ENCODE measurements at places on chromosomes 4 and X. TPM values are rescaled to one million over a fixed set of nuclear protein-coding genes. Genes with fewer than 3 reads are reported as not detected.
A peak's percentile ranks its signal among the peaks of the same experiment; 100 is the strongest.

The SLC25A31 gene
- not detected for total RNA-seq

The TEC gene
- 12.8 TPM for total RNA-seq

DNA sequence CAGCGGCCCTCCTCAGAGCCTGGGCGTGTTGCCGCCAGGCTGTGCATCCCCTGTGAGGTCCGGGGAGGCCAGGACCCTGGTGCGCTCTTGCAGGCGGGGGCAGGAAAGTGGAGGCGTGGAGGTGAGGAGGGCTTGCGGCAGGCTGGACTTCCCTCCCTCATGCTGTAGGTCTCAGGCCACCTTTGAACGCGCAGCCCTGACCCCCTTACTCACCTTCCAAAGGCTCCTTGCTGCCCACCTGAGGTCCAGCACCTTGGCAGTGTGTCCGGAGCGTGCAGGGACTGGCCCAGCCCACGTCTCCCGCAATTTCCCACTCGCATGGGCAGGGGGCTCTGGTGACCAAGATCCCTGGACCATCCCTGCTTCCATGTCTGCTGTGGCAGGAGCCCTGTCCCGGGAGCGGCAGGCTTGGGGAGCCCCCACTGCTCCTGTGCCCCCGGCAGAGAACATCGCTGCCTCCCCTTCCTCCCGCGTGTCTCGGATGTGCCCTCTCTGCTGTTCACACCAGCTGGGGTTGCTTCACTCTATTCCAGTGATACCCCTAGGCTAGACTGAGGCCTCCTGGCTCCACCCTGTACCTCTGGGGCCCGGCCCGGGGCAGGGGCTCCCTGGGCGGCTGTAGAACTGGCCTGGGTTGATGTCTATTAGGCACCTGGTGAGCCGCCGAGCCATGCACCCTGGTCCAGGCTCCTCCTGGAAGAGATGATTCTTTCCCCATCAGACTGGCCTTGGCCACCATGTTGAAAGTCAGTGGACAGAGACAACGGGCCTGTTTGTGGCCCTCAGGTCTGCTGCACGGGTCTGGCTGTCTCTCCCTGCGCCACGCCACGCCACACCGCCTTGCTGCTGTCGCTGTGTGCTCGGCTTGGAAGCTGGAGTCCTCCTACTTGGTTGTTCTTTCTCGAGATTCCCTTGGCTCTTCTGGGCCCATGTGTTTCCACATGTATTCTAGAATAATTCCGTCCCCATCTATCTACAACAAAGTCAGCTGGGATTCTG is 95.4 kb upstream of the ADRA2C start:
- DNase-seq: no peak
- H3K27ac ChIP-seq: no peak overlapping the region
- H3K36me3 ChIP-seq: no peaks in the 10 kb centered on the region
- no peaks in the 10 kb centered on the region for H3K4me1 ChIP-seq
- no peak overlapping the region for H3K4me3 ChIP-seq
- no peaks in the 10 kb centered on the region for H3K27me3 ChIP-seq

DNA sequence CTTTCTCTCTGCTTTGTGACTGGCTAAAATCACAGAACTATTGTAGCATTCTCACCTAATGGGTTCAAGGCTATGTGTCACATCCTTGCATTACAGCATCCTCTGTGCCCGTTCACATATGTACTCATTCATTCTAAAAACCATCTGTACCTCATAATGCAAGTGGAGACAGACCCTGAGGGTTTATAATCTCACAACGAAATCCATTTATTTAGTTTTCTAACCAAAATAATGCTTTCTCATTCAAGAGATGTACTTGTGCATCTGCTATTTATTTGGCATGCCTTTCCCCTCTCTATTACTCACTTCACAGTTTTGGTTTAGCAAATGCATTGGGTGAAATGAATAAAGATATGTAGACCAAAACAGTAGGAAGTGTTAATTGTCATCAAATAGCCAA is 261.5 kb downstream of the DCHS2 start:
- H3K4me3 ChIP-seq: no peak overlapping the region
- no peak overlapping the region for H3K27ac ChIP-seq
- H3K4me1 ChIP-seq: no peaks in the 10 kb centered on the region
- no peak for DNase-seq
- H3K27me3 ChIP-seq: no peaks in the 10 kb centered on the region

GRCh38 chrX:50157545-50158135 is 43.2 kb downstream of the AKAP4 start:
- H3K36me3 ChIP-seq: no peaks in the 10 kb centered on the region
- no peaks in the 10 kb centered on the region for H3K4me1 ChIP-seq
- no peak for DNase-seq
- no peak overlapping the region for H3K4me3 ChIP-seq
- H3K27me3 ChIP-seq: no peaks in the 10 kb centered on the region

- H3K27ac ChIP-seq: no peak overlapping the region
- H3K4me3 ChIP-seq: no peak overlapping the region
- no peaks in the 10 kb centered on the region for H3K36me3 ChIP-seq
- peaks cover 3% of the 10 kb centered on the region for H3K4me1 ChIP-seq
- no peaks in the 10 kb centered on the region for H3K27me3 ChIP-seq
Observed at GRCh38 chr4:86280246-86280645, 79.6 kb downstream of the MAPK10 start.

The REELD1 gene
- total RNA-seq: 1.1 TPM

- DNase-seq: no peak
- no peaks in the 10 kb centered on the region for H3K36me3 ChIP-seq
- no peaks in the 10 kb centered on the region for H3K4me1 ChIP-seq
- H3K4me3 ChIP-seq: no peak overlapping the region
Observed at GRCh38 chrX:134570899-134571298, 87.4 kb downstream of the PLAC1 start.

The WNK3 gene
- 3.7 TPM for total RNA-seq

- no peak for DNase-seq
- H3K36me3 ChIP-seq: peaks cover 63% of the 10 kb centered on the region
- no peak overlapping the region for H3K4me3 ChIP-seq
- H3K27ac ChIP-seq: no peak overlapping the region
- no peaks in the 10 kb centered on the region for H3K27me3 ChIP-seq
Observed at GRCh38 chr4:6877067-6877466, 32.6 kb upstream of the TBC1D14 start.

The RAB33A gene
- not detected for total RNA-seq

DNA sequence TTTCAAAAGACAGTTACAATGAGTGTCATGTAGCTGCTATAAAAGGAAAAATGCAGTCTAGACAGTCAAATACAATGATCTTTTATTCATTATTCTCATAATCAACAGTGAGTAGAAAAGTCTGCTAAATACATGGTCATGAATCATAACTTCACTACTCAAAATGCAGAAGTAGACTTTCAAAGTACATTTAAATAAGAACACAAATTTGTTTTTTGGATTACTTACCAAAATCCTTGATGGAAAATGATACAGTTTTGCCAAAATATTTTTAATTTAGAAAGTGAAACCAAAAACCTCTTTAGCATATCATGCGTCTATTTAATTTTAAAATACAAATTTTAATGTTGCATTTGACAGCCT is 4.9 kb downstream of the ACSL4 start:
- no peak for DNase-seq
- H3K27ac ChIP-seq: peak overlapping the region; percentile 34
- no peaks in the 10 kb centered on the region for H3K4me1 ChIP-seq
- H3K4me3 ChIP-seq: peak overlapping the region; percentile 39
- no peaks in the 10 kb centered on the region for H3K27me3 ChIP-seq
- H3K36me3 ChIP-seq: no peaks in the 10 kb centered on the region

The SULT1B1 gene
- total RNA-seq: 0.41 TPM

DNA sequence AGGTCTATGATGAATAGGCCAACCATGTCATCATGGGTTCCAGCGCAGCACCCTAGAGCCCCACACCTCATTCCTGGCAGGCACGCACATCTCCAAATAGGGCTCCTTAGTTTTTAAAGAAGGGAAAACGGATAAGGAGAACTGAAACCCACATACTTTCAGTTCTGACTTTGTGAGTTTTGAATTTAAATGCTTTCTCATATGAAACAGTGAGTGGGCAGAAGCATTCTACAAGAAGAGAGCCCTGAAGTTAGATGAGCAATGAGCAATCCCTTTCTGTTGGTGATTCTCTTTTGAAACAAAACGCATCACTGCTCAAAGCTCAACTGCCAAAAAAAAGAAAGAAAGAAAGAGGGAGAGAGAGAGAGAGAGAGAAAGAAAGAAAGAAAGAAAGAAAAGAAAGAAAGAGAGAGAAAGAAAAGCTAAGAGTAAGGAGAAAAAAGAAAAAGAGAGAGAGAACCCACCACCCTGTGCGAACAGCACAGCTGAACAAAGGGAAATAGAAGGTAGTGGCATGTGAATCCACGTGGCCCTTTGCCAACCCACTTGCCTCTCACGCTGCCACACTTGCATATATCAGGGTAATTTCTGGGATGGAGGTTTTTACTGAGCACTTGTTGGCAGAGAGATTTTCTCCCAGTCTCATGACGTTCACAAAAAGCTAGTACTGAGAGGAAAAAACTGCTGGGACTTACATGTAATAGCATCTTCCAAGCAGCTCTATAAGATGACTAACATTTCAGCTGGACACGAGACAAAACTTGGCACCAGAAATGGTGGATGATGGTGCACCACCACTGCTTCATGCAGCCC is 31.0 kb downstream of the TMSB4X start:
- DNase-seq: no peak
- H3K36me3 ChIP-seq: no peaks in the 10 kb centered on the region
- H3K4me3 ChIP-seq: peak overlapping the region; percentile 46

The ZNF157 gene
- not detected for total RNA-seq

DNA sequence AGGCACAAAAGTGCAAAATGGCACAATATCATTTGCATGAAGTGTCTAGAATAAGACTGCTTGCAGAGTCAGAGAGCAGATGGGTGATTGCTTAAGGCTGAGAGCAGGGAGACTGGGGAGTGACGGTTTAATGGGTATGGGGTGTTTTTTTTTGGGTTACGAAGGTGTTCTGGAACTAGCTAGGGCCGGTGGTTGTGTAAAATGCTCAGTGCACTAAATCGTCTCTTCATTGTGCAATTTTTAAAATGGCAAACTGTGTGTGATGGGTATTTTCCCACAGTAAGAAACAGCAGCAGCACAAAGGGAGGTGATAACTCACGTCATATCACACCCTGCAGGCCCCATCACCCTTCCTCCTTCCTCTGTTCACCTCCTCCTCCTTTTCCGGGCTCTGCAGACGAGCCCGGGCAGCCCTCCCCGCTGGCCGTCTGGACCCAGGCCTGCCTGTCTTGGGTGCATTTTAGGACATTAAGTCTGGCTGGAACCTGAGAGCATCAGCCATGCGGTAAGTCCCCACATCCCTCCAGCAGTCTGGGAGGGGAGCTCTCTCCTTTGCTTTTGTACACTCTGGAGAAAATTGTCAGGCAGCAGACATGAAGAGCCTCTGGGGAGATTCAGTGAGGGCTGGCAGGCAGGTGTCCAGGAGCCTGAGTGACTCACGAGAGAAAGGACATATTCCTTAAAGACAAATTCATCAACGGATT is 42.7 kb downstream of the ASMT start:
- no peaks in the 10 kb centered on the region for H3K36me3 ChIP-seq
- no peak for DNase-seq

The CTAG2 gene
- total RNA-seq: not detected

GRCh38 chrX:149759824-149760223 is 14.0 kb upstream of the HSFX1 start:
- no peak for DNase-seq
- H3K4me1 ChIP-seq: no peaks in the 10 kb centered on the region
- H3K27ac ChIP-seq: no peak overlapping the region
- H3K36me3 ChIP-seq: no peaks in the 10 kb centered on the region
- no peaks in the 10 kb centered on the region for H3K27me3 ChIP-seq
- no peak overlapping the region for H3K4me3 ChIP-seq

DNA sequence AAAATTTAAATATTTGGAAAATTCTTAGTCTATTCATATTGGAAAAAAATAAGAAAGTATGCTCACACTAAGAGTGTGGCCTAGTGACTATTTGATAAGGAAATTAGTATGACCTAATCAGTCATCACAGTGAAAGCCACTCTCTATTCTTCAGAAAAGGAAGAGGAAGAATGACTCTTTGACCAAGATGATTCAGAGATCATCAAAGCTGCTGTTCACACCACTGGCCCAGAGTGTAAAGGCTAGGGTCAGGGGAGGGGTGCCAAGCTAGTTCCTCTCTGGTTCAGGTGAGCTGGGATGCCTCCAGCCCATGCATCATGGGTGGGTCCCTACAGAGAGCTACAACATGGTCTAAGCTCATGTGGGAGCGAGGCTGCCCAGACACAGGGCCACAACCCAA is 396.9 kb upstream of the NDST3 start:
- H3K4me3 ChIP-seq: no peak overlapping the region
- H3K36me3 ChIP-seq: no peaks in the 10 kb centered on the region
- no peaks in the 10 kb centered on the region for H3K4me1 ChIP-seq
- no peaks in the 10 kb centered on the region for H3K27me3 ChIP-seq
- H3K27ac ChIP-seq: no peak overlapping the region
- DNase-seq: no peak

GRCh38 chr4:152747444-152747843 is 32.1 kb downstream of the TIGD4 start:
- H3K36me3 ChIP-seq: no peaks in the 10 kb centered on the region
- no peaks in the 10 kb centered on the region for H3K27me3 ChIP-seq
- H3K27ac ChIP-seq: no peak overlapping the region
- H3K4me1 ChIP-seq: no peaks in the 10 kb centered on the region
- no peak overlapping the region for H3K4me3 ChIP-seq

DNA sequence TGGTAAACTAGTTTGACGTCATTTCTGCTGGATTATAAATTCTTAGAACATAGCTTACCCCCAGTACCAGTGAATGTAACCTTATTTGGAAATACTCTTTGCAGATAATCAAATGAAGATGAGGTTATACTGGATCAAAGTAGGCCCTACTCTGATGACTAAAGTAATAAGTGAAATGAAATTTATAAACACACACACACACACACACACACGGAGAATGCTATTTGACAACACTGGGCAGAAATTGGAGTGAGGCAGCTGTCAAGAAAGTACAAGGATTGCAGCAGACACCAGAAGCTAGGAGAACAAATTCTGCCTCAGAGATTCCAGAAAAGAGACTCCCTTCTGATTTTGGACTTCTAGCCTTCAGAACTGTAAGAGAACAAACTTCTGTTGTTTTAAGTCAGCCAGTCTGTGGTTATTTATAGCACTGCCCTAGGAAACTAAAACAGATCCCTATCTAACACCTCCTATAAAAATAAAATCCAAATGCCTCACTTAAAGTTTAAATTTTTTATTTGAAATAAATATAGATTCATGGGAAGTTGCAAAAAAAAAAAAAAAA is 448.6 kb downstream of the PCDH18 start:
- H3K4me1 ChIP-seq: peaks cover 22% of the 10 kb centered on the region
- H3K27me3 ChIP-seq: no peaks in the 10 kb centered on the region
- H3K4me3 ChIP-seq: no peak overlapping the region
- H3K36me3 ChIP-seq: no peaks in the 10 kb centered on the region
- no peak for DNase-seq
- peak overlapping the region; percentile 54 for H3K27ac ChIP-seq

DNA sequence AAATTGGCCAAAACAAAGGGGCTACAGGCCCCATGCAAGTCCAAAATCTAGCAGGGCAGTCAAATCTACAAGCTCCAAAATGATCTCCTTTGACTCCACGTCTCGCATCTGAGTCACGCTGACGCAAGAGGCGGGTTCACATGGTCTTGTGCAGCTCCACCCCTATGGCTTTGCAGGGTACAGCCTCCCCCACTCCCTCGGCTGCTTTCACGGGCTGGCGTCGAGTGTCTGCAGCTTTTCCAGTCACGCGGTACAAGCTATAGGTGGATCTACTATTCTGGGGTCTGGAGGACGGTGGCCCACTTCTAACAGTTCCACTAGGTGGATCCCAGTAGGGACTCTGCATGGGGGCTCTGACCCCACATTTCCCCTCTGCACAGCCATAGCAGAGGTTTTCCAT is 99.2 kb upstream of the KCNIP4 start:
- H3K36me3 ChIP-seq: no peaks in the 10 kb centered on the region
- H3K4me1 ChIP-seq: no peaks in the 10 kb centered on the region
- no peak for DNase-seq
- no peak overlapping the region for H3K27ac ChIP-seq

The CACNA1F gene
- total RNA-seq: not detected
